Stimulated activated CD4-positive, alpha-beta T cell treated with anti-CD3 and anti-CD28 coated beads, Interleukin-4, amount 100 ng/mL, for 48 hours (primary cell): ENCODE measurements at places on chromosomes 4 and X.

GRCh38 chrX:132561483-132561882, 72.6 kb upstream of the MBNL3 start:
- no peak for DNase-seq

DNA sequence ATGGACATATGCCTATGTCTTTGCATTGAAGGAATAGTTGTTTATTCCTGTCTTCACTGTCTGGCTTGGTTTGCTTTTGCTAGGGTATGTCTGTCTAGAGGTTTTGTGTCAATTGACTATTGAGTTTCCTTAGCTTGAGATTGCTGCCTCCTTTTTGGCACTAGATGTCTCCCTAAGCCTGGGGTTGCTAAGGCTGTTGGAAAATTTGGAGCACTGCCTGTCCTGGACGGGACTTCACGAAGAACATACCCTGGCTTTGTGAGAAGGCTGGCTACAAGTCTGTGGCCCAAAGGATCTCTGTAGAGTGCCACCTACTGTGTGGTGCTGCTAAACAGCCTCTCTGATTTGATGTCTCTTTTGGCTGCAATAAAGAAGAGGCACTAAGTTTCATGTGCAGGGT, 183.8 kb upstream of the NUDT10 start:
- no peak for DNase-seq

GRCh38 chrX:125193921-125194320, 125.8 kb upstream of the TEX13C start:
- no peak for DNase-seq

GRCh38 chr4:87270144-87270543, 49.7 kb upstream of the KLHL8 start:
- DNase-seq: no peak

DNA sequence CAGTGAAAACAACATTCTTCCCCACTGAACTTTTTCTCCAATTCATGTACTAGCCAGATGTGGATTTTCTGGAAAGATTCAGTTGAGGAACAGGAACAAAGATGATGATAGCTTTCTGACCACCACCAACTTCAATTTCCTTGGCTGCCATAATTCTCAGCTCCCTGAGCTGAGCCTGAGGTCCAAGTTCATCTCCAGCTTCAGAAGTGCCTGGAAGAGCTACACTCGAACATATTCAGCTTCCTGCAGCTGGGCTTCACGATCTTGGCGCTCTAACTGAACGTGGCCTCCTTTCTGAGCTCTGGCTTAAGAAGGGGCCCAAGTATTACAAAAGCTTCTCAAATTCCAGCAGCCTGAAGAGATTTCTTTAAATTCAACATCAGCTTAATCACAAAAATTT, 83.9 kb downstream of the QDPR start:
- no peak for DNase-seq

DNA sequence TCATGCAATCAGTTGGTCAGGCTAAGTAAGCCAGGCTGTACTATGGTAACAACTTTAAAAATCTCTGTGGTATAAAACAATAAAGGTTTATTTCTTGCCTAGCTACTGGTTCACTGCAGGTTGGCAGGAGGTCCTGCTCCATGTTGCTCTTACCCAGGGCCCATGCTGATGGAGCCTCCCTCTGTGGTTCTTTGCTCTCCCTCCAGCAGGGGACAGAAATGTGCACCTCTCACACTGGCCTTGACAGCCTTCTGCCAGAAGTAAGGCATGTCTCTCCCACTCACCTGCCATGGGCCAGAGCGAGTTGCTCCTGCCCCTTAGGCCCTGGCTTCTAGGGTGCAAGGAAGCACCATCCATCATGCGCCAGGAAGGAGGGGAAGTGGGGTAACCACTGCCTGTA, 31.1 kb downstream of the CLDN22 start:
- DNase-seq: no peak

- DNase-seq: no peak
Measured at GRCh38 chrX:140040386-140040785, 75.1 kb upstream of the CXorf66 start.

GRCh38 chr4:102104278-102104677, 241.0 kb downstream of the SLC39A8 start:
- no peak for DNase-seq

DNA sequence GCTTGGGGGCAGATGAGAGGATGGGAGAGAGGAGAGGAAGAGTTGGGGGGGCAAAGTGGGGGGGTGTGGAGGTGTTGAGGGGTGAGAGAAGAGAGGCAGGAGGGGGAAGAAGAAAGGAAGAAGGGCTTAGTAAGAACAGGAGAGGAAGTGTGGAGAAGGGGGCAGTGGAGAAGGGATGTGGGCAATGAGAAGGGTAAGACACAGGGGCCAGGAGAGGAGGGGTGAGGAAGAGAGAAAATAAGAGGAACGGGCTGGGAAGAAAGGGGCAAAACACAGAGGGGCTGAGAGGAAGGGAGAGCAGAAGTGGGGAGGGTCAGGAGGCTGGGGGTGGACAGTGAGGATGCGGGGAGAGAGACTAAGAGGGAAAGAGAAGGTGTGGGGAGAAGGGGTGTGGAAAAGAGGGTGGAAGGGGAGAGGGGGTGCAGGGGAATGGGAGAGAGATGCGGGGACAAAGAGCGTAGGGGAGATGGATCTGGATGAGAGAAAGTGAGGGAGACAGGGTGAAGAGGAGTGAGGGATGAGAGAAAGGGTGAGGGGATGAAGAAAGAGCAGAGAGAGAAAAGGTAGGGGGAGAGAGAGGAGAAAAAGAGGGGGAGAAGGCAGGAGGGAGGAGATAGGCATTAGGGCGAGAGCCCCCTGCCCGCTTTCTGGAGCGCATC, 12.9 kb downstream of the SH3KBP1 start:
- no peak for DNase-seq
